ENCODE measurements at places on chromosomes 5 and 9. TPM values are rescaled to one million over a fixed set of nuclear protein-coding genes. Genes with fewer than 3 reads are reported as not detected.

FOXD4L5 gene
- total RNA-seq = 0.61 TPM

GRCh38 chr5:32342656-32343055, 29.9 kb upstream of the MTMR12 start:
- no peak for DNase-seq

FRMPD1 gene
- 0.52 TPM for total RNA-seq

DNA sequence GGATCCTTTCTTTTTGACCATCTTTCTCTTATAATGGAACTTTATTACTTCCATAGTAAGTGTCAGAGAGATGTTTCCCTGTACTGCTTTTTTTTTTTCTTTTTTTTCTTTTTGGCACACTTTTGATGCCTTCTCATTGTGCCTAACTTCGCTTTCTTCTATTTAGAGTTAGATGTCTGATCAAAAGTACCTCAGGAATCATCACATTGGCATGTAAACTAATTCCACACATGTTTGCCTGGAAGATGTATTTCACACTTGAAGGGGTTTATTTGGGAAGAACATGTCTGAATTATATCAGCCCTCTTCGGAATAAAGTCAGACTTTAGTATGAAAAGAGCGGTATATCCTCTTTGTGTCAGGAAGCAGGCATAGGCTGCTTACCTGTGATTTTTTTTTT, 35.1 kb downstream of the SMARCA2 start:
- DNase-seq = no peak

DNA sequence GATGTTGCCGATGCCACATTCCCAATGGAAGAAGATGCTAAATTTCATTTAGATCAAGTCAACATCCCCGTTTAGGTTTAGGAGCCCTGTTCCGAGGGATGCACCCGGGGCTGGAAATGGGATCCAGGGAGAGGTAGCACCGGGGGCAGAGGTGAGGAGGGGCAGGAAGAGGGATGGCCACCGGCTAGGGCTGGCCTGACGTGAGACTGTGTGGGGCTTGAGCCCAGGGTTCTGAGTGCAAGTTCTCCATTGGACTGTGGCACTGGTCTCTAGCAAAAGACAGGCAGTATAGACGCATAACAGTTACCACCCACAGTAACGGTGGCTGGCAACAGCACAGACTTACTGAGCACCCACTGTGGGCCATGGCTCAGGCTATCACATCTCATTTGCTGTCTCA, 209.0 kb upstream of the MVB12B start:
- no peak for DNase-seq

GRCh38 chr9:4272126-4272525, 27.7 kb downstream of the GLIS3 start:
- DNase-seq = no peak

DNA sequence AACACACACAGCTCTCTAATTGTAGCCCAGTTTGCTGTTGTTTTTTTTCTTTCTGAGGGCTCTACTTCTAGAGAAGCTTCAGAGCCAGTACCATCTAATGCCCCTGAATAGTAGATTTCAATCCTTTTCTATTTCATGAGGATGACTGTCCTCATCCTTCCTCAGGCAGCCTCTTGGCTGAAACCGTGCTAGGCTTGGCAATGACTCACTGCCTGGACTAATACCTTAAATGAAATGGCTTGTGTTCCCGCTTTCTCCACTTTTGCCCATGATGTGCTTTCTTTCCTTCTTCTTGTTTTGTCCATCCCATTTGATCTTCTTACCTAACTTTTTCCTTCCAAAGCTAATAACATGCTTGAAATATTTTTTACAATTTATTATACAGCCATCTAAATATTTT, 80.1 kb downstream of the ITGA1 start:
- no peak for DNase-seq
